ENCODE measurements at places on chromosomes 7 and 10.

GRCh38 chr7:7921830-7922229 is 46.8 kb upstream of the GLCCI1 start:
- no peak for DNase-seq

- DNase-seq = no peak
Measured at GRCh38 chr7:49321843-49322242, 397.5 kb downstream of the CDC14C start.

GRCh38 chr7:73865738-73866445 is 4.9 kb downstream of the TMEM270 start:
- no peak for DNase-seq

- DNase-seq = no peak
Measured at GRCh38 chr10:48745662-48746245, 61.1 kb downstream of the WDFY4 start.

- DNase-seq = no peak
Measured at GRCh38 chr10:47457528-47457820, 26.4 kb downstream of the ANXA8 start.

- DNase-seq = no peak
Measured at GRCh38 chr10:61702584-61702983, 39.9 kb downstream of the CABCOCO1 start.

GRCh38 chr7:32093415-32094408 is 23.5 kb upstream of the PDE1C start:
- DNase-seq = no peak

- DNase-seq = no peak
Measured at GRCh38 chr10:131615150-131615549, 285.7 kb upstream of the PPP2R2D start.

GRCh38 chr7:64888901-64889685 is 14.0 kb upstream of the ZNF273 start:
- DNase-seq = no peak

DNA sequence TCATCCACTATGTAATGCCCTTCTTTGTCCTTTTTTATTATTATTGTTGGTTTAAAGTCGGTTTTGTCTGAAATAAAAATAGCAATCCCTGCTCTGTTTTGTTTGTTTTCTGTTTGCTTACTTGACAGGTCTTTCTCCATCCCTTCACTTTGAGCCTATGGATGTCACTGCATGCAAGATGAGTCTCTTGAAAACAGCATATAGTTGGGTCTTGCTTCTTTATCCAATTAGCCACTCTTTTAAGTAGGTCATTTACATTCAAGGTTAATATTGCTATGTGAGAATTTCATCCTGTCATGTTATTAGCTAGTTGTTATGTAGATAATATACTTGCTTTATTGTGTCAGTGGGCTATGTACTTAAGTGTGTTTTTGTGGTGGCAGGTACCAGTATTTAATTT is 25.8 kb downstream of the COA1 start:
- no peak for DNase-seq
